Esophagus muscularis mucosa (tissue), 4 donors: ENCODE measurements at places on chromosomes 11 and 22.
A peak's percentile ranks its signal among the peaks of the same experiment; 100 is the strongest.

DNA sequence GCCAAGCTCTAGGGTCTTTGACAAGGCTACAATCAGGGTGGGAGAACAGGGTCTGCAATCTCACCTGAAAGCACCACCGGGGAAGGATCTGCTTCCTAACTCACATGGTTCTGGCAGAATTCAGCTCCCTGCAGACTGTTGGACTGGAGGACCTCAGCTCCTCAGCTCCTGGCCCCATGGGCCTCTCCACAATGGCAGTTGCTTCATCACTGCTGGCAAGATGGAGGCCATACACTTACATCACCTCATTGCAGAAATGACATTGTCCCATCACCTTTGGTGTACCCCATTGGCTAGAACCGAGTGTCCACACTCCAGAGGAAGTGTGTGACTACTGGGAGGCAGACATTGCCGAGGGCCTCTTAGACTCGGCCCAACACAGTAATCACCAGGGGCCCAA is 20.9 kb upstream of the MPPED1 start:
- DNase-seq = no peak

DNA sequence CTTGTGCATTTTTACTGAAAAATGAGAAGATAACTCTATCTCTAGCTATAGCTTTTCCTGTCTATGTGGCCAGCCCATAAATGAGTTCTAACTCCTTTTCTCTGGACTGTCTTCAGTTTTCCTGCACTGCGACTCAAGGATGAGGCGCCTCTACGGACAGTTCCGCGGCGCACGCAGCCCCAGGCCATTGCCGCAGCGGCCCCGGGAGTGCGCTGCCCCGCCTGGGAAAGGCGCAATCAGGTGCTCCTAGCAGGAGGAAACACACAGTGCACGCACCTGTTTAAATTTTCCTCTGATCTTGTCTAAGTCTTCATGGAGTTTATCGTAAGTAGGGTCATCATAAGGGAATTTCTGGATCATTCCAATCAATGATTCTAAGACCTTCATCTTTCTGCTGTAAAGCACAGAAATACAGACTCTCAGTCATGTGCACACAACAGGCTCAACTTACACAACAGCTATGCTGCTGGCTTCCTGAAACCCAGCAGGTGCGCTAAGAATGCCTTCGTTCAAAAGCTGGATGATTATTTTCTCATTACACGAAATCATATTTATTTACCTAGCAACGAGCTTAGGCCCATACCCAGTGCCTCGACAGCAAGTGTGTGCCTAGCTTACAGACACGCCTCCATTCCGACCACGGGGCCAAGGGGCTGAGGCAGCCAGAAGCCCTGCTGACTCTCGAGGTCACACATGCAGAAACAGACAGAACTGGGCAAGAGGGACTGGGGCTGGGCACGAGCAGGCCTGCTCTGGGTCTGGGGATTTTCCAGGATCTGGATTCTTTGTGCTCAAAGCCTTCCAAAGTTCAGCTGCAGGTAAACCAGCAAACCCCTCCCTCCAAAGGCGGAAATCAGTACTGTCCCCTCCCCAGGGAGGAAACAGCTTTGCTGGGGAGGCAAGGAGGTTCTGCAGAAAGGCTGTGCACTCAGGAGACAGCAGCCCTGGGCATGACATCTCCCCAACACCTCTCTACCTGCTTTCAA is 7.2 kb downstream of the LTO1 start:
- no peak for DNase-seq

GRCh38 chr11:64652586-64653387 is 61.8 kb downstream of the SLC22A12 start:
- DNase-seq = no peak

DNA sequence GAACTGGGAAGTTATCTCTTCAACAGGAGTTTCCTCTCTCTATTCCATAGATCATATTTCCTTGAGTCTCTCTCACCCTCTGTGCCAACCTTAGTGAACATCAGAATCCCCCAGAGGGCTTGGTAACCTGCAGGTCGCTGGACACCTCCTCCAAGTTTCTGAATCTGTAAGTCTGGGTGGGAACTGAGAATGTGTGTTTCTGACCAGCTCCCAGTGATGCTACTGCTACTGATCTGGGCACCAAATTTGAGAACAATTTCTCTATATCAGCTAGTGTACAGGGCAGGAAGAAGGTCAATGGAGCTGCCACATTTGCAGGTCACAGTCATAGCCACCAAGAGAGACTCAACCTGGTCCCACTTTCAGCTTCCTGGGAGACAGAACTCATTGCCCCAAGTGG is 62.9 kb downstream of the RCN1 start:
- peak; percentile 89 for DNase-seq

DNA sequence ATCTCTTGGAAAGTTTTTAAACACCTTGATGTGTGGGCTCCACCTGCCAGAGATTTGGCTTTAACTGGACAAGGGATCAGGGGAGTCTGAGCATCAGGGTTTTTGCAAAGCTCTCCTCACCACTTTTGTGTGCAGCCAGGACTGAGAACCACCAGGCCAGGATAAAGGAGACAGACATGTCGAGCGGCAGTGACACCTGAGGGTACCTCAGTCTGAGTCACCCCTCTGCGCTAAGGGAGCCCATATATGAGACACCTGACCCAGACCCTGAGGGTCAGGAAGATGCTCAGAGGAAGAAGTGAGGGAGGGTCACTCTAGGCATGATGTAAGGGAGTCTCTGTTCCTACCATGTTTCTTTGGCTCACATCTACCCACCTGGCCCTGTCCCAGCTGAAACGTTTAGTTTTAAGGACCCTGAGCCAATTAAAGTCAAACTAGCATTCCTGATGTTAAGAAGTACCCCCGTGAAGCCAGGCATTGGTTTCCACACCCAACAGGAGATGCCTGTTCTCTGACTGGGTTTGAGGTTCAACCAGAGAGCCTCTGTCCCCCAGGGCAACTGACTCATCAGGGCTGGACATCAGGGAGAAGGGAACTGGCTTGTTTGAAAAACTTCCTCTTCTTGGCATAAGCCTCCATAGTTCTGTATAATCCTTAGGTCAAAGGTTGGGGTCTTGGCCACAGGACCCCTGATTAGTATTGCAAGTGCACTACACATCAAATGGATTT is 72.4 kb upstream of the BIRC3 start:
- no peak for DNase-seq

- no peak for DNase-seq
Observed at GRCh38 chr11:118230088-118230487, 5.3 kb upstream of the JAML start.
